HS-27A (cell line): ENCODE measurements at places on chromosomes 3 and 15.

DNA sequence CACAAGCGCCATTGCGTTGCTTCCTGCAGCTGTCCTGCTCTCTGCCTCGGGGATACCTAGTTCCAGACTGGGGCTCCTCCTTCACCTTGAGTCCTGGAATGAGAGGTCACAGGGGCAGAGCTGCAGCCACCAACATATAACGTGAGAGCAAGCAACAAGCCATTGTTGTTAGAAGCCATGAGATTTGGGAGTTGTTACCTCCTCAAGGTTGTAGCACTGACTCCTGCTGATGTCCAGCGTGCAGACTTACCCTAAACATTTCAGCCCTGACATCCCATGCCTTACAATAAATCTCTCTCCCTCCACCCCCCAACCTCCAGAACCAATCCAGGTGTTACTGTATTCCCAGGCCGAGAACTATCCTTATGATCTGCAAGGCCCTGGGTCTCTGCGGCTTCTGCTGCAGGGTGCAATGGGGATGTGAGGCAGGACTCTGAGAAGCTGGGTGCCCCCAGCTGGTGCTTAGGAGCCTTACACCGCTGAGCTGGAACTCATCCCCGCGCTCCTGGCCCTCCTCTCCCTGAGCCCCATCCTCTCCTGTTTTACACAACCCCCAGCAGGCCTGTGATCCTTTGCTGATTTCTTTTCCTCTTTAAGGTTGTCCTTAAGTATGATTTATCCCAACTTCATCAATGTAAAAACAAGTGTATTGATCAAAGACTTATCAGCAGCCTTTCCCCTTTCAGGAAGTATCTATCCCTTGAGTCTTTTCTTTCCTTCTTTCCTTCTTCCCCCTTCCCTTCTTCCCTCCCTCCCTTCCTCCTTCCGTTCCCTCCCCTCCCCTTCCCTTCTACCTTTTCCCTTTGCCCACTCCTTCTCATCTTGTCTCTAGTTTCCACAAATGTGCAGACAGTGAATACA is 84.2 kb upstream of the ABHD2 start:
- DNase-seq, result no peak

GRCh38 chr3:38687321-38687720 is 37.8 kb upstream of the SCN5A start:
- no peak for DNase-seq

DNA sequence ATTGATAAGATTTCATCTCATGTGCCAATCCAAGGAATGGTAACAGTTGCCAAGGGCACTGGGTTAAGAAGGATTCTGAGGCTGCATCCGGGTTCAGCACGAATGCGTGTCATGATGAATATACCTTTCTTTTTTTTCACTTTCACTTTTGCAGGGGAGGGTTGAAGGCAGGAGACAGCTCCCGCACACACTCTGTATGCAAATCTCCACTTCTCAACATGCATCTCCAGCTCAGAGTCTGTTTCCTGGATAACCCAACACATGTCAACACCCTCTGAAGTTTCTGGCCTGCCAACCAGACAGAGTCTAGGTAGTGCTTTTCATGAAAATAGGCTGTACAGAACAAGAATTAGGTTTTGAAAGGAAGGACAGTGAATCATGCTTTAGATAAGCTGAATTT is 21.6 kb downstream of the B4GALT4 start:
- no peak for DNase-seq

GRCh38 chr3:129014148-129014547 is 13.0 kb downstream of the EFCC1 start:
- no peak for DNase-seq

- DNase-seq, result no peak
Observed at GRCh38 chr15:58931987-58932588, 1.4 kb downstream of the SLTM start.

GRCh38 chr15:43212299-43212698 is 8.5 kb downstream of the EPB42 start:
- DNase-seq, result no peak

- DNase-seq, result no peak
Observed at GRCh38 chr15:100940767-100941379, 21.7 kb downstream of the LRRK1 start.

DNA sequence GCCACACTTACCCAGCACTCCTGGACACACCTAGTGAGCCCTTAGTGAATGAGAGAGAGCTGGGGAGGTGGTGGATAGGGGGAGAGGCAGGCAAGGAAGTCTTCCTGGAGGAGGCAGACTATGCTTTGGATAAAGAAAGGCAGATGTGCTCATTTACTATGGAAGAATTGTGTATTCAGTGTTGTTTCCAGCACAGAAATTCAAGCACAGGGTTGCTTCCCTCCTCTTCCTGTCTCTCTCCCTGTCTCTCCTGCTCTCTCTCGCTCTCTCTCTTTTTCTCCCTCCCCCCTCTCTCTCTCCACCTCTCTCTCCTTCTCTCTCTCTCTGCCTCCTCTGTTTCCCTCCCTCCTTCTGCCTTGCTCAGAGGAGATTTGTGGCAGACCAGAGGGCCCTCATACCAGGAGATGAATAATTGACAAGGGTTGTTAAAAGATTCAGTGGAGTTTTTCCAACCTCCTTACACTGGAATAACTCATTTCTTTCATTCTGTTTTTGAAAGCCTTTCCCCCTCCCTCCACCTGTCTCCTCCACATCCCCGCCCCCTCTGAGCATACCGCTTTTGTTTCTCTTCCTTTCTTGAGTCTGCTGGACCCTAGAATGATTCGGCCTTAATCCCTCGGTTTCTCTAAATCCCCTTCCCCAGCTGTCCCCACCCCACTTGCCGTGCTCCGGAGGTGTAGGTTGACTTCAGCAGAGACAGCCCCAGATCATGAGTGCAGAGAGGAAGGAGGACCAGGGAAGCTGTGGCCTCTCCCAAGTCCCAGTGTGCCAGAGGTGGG is 65.6 kb downstream of the CCDC33 start:
- DNase-seq, result no peak

- DNase-seq, result no peak
Observed at GRCh38 chr3:8413337-8413926, 88.2 kb upstream of the LMCD1 start.

GRCh38 chr3:16498130-16498890 is 15.2 kb downstream of the RFTN1 start:
- no peak for DNase-seq

- DNase-seq, result no peak
Observed at GRCh38 chr15:87582169-87582568, 674.4 kb downstream of the NTRK3 start.

DNA sequence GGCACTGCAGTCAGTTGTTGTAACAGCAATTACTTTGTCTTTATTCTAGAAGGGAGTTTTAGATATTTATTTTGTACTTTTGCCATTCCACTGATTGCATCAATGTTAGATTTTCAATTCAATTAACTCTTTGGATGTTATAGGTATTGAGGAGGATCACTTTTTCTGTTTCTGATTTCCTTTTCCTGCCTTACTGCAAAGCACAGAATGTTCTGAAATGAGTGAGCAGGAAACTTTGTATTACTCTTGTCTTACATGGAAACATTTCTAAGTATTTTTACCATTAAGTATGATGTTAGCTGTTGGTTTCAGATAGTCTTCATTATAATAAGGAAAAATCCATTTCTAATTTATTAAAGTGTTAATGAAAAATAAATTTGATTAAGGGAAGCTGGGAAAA is 80.5 kb downstream of the OSBPL10 start:
- no peak for DNase-seq

DNA sequence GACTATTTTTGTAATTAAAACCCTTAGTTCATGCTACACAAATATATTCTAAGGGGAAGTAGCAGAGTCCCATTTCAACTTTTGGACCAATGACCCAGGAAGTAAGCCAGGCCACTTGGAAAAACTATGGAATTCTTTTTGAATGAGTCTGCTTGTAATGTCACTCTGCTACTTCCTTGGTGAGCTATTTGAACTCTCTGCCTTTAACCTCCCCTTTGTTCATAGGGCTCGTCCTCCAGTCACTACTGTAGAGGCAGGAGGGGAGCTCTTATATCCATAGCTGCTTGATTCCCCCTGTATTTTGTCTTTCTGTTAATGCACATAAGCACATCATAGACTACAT is 119.6 kb downstream of the UACA start:
- peak; percentile 51 for DNase-seq

DNA sequence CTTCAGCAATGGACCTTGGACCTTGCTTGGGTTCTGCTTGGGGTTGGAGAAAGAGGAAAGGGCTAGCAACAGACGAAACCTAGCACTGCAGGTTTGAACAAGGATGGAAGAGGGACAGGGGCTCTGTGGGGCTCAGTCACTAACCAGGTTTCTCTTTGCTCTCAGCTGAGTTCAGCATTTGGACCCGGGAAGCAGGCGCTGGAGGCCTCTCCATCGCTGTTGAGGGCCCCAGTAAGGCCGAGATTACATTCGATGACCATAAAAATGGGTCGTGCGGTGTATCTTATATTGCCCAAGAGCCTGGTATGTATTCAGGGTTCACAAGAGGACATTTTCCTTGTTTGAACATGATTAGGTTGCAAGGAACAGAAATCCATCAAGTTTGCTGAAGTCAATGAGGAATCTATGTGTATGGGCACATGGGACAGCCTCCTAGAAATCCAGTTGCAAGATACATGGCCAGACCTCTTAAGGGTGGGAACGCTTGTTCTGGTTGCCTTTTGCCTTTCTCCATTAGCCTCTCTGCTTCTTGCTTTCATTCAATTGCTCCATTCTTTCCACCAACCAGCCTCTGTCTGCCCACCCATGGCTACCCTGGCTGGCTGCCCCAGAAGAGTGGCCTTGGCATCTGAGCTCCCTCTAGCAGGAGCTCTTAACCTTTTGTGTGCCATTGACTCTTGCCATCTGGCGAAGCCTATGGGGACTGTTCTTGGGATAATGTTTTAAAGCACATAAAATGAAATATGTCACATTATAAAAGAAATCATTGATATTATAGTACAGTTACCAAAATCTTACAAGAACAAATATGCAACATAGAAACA is 55.9 kb downstream of the DNASE1L3 start:
- no peak for DNase-seq

GRCh38 chr3:156260331-156260730 is 140.0 kb downstream of the KCNAB1 start:
- DNase-seq, result no peak

- no peak for DNase-seq
Observed at GRCh38 chr15:94671858-94672532, 440.6 kb downstream of the MCTP2 start.

GRCh38 chr3:155555479-155556060 is 189.3 kb downstream of the PLCH1 start:
- no peak for DNase-seq

DNA sequence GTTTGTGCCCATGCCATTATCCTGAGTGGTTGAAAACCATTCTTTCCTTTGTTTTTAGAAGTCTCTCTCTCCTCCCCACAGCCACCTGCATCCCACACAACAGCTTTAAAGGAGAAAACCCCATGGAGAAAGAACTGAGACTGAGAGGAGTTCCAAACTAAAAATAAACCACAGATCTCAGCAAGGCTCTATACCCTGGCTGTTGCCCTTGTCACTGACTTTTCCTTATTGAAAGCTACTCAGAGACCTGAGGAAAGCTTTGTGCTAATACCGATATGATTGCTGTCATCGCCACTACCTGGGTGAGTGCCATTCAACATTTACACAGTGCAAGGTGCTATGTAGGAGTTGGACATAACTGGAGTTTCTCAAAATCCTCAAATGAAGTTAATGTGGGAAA is 55.5 kb upstream of the RASGRP1 start:
- DNase-seq, result no peak

GRCh38 chr3:70531838-70532489 is 219.5 kb upstream of the MDFIC2 start:
- no peak for DNase-seq

- DNase-seq, result peak; percentile 22
Observed at GRCh38 chr3:87691109-87691508, 367.7 kb downstream of the CGGBP1 start.

GRCh38 chr3:45332901-45333407 is 55.4 kb upstream of the LARS2 start:
- DNase-seq, result no peak

DNA sequence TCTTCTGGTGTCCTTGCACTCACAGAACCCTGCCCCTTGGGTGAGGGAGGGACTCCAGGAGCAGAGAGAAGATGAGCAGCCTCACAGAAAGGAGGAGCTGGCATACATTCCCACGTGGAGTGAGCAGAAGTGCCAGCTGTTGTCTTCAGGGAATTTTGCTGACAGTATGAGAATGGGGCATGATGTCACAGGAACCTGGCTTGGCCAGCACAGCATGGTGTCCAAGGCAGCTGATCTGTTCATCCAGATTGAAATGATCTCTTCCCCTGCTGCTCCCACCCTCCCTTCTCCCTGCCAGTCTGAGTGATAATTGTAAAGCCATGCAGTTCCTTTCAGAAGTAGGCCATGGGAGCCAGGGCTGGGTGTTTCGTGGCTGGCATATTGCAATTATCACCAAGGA is 53.3 kb downstream of the GJD2 start:
- DNase-seq, result no peak

DNA sequence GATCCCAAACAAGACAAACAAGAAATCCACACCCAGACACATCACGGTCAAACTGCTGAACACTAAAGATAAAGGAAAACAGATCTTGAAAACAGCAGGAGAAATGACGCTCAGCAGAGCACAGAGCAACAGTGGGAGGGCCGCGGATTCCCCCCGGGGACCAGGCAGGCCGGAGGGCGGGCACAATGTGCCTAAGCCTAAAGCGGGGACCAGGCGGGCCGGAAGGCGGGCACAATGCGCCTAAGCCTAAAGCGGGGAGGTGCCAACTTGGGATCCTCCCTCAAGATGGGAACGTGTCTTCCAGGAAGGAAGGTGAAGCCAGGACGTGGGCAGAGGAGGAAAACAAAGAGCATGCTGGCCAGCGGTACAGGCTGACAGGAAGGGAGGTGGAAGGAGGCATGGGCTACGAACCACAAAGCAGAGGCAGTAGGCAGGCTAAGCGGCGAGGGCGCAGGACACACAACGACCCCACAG is 31.1 kb downstream of the CYFIP1 start:
- no peak for DNase-seq
